Stimulated activated CD8-positive, alpha-beta memory T cell treated with anti-CD3 and anti-CD28 coated beads, Interleukin-2, amount 100 ng/mL, for 1 hour (primary cell): ENCODE measurements at places on chromosomes 13 and 19.

DNA sequence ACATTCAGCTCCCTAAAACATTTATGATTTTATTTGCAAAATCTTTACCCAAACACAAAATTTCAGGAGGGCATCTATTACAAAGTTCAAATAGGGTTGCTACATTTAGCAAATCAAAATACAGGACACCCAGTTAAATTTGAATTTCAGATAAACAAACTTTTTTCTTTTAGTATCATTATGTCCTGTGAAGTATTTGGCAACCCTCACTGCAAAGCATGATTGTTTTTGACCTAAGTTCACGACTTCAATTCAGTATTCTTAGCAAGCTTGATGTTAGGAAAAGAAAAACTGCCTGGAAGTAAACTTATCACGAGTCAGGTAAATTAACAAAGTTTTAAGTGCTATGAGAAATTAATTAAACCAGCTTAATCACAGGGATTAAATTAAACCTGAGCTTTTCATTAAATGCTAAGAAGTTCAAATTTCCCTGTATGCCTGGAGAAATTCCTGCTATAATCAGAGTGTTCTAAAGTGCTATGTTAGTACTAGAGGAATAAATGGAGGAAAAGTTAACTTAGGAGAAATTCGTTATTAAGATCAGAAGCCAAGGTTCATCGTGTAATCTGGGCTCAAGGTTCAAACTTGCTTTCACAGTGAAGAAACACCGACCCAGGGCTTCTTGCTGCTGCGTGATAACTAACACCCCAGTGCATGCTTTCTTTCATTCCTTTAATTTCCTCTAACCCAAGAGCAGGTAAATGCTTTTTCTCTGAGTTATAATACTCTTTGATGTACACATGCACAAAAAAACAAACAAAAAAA, 298.1 kb downstream of the FOXO1 start:
- no peak for DNase-seq

- no peak for DNase-seq
Observed at GRCh38 chr13:24147570-24147963, 13.0 kb upstream of the SPATA13 start.

DNA sequence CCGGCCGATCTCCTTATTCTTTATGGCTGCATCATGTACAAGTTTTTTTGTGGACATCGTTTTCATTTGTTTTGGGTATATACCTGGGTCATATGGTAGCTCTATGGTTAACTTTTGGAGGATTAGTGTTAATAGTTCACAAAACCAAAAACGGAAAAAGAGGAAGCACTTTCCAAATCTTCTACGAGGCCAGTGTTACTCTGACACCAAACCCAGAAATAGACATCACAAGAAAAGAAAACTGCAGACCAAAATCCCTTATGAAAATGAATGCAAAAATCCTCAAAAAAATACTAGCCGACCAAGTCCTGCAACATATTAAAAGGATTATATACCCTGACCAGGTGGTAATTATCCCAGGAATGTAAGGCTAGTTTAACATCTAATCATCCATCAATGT, 29.8 kb downstream of the ADGRE2 start:
- no peak for DNase-seq

DNA sequence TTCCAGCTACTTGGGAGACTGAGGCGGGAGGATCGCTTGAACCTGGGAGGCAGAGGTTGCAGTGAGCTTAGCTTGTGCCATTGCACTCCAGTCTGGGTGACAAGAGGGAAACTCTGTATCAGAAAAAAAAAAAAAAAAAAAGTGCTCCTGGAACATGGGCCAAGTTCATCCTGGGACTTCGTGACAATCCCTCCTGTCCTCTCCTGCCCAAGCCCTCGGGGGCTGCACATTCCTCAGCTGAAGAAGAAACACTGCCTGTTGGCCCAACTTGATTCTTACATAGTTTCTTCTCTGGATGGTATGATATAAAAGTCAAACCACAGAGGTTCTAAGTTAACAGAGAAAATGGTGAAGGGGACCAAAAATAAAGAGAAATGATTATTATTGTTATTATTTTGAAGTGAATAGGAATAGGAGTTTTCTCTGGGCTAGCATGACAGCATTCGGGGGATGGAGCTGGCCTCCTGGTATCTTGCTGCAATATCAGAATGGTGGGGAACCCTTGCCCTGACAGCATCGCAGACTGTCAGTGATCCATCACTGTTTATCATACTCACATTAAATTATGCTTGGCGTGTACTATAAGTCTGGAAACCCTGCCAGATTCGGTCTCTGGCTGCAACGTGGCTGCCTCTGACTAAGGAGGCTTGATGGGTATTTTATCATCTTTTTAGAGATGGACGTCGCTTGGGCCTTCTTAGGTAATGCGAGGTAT, 113.7 kb upstream of the OXGR1 start:
- no peak for DNase-seq

GRCh38 chr13:44180876-44181536, 192.6 kb upstream of the SERP2 start:
- DNase-seq: no peak

DNA sequence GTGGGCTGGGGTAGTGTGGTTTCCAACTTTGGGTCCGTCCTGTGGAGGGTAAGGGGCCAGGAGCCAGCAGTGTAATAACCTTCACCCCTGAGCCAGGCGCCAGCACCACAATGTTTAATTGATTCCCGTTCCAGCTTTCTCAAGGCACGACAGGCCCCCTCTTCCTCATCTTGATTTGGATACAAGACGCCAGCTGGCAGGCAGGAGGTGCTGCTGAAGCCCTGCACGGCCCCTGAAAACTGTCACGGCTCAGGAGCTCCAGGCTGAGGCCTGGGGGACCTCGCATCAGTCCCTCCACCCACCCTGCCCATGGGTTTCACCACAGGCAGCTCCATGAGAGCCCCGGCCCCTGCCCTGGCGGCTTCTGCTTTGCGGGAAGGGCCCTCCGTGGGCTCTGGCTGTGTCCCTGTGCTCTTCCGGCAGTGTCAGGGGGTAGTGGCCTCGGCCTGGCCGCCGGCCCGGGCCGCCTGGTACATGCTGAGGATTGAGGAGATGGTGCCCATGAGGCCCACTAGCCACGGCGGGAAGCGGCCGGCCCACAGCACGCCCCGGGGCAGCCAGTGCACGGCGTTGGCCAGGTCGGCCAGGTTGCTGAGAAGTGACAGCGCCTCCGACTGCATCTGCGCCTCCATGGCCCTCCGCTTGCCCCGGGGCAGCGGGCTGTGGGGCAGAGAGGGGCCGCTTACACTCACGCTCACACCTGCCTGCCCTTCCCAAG, 11.9 kb downstream of the PEX11G start:
- DNase-seq: no peak

- no peak for DNase-seq
Observed at GRCh38 chr19:21519488-21519887, 14.1 kb downstream of the ZNF429 start.

DNA sequence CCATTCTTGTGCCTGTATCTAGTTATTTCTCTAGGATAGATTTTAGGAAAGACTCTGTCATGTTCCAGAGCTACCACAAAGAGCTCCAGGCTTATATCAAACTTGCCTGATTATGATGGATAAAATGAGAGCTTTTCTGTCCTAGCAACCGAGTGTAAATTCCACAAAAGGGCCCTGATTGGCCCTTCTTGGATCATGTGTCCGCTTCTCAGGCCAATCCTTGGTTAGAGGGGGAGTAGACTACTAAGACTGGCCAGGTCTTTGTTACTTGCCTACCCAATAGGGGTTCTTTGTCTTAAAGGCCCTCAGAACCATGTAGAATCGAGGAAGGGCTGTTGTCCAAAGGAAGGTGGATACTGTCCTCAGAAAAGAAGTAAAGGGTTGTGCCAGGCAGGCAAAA, 2.4 kb downstream of the DHX34 start:
- no peak for DNase-seq

DNA sequence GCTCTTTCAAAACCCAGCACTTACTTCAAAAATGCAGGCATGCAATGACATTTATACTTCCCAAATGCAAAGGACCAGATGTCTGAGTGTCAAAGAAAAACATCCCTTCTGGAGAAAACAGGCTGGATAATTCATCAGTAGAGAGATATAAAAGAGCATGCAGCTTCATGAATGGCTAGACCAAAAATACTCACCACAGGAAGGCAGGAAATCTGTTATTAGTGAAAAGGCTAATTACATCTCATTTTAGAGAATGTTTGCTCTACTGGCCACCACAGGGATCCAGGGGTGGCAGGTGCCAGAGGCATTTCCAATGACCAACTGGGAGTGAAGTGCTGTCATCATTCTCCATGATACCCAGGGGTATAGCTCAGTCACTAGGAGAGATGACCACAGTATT, 106.5 kb downstream of the LHFPL6 start:
- DNase-seq: no peak

DNA sequence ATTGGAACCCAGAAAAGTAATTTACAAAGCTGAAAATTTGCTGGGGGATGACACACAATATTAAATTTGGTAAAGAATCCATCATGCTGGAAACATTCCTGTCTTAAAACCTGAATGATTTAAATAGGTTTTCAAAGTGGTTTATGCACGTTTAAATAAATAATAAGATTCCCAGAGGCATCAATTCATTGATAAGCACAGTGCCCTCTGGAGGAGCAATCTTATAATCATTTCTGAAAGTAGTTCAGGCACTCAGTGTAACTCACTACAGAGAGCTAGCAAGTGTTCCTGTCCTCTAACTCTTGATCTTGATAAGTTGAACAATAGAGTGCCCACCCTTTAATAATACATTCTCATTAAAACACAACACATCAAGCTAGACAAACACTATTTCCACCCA, 43.5 kb upstream of the SHISA2 start:
- no peak for DNase-seq

- no peak for DNase-seq
Observed at GRCh38 chr13:21723807-21724505, 53.1 kb downstream of the FGF9 start.

GRCh38 chr19:55106591-55106990, 10.8 kb downstream of the PPP1R12C start:
- DNase-seq: no peak

DNA sequence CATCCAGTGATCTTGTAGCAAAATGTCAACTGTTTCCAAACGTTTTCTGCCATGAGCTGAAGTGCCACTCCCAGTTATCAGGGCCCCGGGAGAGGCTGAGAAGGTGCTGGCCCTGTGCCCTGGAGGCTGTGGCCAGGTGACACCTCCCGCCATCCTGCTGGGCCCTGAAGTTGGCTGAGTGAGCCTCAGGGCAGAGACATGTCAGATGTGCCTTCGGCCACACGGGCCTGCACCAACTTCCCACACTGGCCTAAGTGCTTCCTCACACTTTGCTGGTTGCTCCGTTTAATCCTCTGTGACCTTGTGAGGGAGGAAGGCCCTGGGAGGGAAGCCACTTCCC, 4.8 kb downstream of the ADPRHL1 start:
- DNase-seq: no peak

GRCh38 chr19:10338940-10339339, 484 bp downstream of the ICAM3 start:
- DNase-seq: no peak

DNA sequence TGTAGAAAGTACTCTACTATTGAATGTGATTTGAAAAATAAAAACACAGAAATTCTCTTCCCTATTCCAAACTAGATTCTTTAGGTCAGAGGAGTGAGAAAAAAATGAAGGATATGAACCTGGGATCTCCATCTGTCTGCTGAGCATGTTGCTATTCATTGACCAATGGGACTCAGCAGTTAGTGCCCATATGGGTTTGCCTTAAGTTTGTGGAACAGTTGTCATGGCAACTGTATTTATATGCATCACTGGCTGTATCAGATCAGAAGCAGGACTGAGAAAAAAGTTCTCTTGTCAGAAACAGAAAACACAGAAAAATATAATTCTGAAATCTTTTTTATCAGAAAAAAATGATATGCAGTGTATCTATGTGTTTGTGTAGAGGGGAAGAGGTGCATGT, 73.3 kb upstream of the ATXN8OS start:
- DNase-seq: no peak

- no peak for DNase-seq
Observed at GRCh38 chr13:74047931-74048600, 86.1 kb downstream of the KLF12 start.

- DNase-seq: no peak
Observed at GRCh38 chr13:47036294-47037008, 139.6 kb upstream of the HTR2A start.

- DNase-seq: no peak
Observed at GRCh38 chr19:46210669-46211068, 18.9 kb upstream of the IGFL1 start.
